ENCODE measurements at places on chromosomes 7 and 10.

- DNase-seq, result no peak
Measured at GRCh38 chr10:129832573-129833467, 131.3 kb downstream of the EBF3 start.

GRCh38 chr7:11170863-11171568, 197.3 kb downstream of the PHF14 start:
- DNase-seq, result no peak

DNA sequence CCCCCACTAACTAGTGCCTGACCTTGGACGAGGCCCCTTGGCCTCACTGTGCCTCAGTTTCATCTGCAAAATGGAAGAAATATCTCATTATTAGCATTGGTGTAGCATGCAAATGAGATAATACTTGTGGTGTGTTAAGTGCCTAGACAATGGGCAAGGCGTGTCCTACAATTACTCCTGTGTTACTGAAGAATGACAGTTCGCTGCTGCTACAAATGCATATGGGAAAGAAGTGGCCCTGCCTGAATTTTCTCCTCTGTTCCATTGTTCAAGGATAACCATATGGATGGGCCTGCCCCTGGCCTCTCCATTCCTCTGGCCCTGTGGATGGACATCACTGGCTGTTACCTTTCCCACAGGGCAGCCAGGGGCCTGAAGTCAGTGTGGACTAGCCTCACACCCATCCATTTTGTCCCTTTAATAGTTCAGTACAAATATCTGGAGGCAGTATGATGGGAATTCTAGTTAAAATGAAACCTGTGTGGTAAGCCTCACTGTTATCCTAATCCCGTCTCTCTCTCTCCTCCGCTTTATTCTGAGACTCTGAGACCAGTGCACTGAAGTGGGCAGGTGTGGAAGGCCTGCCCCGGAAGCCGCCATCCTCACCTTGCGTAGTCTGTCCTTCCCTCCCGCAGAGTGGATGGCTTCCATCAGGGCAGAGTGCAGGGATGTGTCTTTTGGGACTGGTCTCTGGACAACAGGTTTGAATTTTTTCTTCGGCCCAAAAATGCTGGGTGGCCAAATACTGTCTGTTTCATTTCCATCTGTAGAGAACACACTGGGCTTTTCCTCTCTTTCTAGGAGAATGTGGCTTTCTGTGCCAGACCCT, 244.6 kb upstream of the GRB10 start:
- DNase-seq, result no peak

GRCh38 chr7:2893411-2893861, 49.3 kb upstream of the GNA12 start:
- DNase-seq, result no peak

GRCh38 chr10:85448716-85449115, 917.9 kb downstream of the GRID1 start:
- no peak for DNase-seq

DNA sequence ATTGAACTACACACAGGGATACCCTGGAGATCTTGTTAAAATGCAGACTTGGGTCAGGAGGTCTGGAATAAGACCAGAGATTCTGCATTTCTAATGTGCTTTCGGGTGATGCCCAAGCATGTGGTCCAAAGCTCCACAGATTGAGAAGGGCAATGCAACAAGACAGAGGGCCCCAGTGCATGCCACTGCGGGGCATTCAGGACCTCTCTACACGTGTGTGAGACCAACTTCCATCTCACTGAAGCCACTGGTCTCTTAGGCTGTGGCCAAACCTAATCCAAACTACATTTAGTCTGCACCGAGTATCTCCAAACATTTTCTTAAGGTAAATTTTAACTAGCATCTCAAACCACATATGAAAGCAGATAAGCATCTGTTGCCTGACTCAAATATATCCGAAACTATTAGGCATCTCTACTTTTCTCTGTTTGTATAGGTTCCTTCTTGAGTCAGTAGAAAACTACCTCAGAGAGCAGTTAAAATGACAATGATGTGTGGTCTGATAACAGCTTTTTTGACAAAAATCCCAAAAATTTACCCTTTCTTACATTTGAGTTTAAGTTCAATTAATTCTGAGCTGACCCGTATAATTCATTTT, 107.5 kb downstream of the ELMO1 start:
- no peak for DNase-seq
